ENCODE measurements at places on chromosomes 4 and X. TPM values are rescaled to one million over a fixed set of nuclear protein-coding genes. Genes with fewer than 3 reads are reported as not detected.

GRCh38 chr4:256492-256891 is 48.8 kb downstream of the ZNF732 start:
- DNase-seq = no peak

DNA sequence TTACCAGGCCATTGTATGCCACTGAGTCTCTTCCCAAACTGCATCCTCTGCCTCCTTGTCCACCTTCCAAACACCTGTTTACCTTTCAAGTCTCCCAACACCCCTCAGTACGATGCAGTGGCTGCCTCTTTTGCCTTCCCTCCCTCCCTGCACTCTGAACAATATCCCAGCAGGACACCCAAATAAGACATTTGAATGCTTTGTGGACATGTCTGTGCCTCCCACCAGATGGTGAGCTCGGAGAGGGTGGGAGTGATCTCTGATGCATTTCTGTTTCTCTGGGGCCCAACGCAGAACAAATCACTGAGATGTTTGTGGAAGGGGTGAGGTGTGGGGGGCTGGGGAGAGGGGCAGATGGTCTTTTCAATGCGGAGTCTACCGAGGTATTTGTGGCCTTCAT is 33.4 kb downstream of the PJA1 start:
- no peak for DNase-seq

Gene VCX2
- not detected for total RNA-seq

Gene LIN54
- 13.1 TPM for total RNA-seq

DNA sequence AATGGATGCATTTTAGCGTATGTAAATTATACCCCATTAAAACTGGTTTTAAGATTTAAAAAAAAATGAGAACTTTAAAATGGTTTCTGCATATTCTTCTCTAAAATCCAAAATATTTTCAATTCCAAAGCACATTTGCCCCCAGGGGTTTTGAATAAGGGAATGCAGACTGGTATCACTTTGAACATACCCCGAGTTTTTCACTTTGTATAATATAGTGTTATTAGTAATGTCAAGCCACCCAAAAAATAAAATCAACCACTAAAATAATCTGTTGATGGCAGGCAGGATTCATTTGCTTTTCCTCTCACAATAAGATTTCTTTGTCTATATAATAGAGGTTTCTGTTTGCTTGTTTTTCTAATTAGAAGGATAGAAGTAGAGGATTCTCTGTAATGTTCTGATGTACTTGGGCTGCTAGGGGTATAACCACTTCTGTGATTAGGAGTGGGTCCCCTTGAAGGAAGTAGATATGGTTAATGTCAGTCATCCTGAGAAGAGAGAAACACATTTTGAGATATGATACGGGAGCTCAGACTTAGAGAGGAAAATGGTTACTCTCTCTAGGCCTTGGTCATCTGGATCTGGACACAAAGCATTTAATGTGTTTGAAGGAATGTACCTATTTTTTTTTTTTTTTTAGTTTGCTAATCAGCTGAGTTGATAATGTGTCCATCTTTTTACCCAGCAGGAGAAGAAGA is 9.3 kb upstream of the LIN54 start:
- DNase-seq = no peak

- no peak for DNase-seq
Measured at GRCh38 chr4:101753721-101754120, 36.8 kb upstream of the BANK1 start.

GRCh38 chr4:141348125-141348524 is 127.4 kb downstream of the ZNF330 start:
- DNase-seq = no peak

DNA sequence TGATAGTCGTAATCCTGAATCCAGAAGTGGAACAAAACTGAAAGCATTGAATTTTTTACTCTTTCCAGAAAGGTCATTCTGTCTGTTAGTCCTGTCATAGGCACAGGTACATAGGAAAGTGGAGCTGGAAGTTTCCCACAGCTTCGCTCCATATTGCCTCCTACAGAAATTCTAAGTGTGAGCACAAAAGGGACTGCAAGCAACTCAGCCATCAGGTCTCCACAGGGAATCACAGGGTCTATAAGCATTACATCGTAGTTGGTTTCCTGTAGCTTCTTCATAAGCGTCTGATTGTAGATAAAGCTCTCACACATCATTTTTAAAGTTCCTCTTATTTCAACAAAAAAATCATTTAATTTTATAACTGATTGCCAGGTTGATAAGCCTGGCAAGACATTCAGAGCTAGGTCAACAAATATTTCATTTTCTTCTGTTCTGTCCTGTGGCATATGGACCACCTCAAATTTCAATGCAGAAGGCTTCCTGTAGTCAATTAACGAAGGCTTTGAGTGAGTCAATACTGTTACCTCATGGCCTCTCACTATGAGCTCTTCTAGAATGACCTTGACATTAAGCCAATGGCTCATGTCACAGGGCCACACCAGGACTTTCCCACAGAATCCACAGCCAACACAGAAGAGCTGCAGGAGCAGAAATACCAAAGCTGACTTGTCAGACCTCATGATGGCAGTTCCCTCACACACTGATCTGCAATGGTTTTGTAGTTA is at the start of gene UGT2A3:
Gene UGT2A3 (minus strand): TSS at position 727 of the 728 bp plus-strand sequence. CDS start 44 bp downstream, at position 683.
- peak; percentile 23 for DNase-seq

GRCh38 chr4:148210661-148211060 is 231.6 kb downstream of the NR3C2 start:
- DNase-seq = no peak

DNA sequence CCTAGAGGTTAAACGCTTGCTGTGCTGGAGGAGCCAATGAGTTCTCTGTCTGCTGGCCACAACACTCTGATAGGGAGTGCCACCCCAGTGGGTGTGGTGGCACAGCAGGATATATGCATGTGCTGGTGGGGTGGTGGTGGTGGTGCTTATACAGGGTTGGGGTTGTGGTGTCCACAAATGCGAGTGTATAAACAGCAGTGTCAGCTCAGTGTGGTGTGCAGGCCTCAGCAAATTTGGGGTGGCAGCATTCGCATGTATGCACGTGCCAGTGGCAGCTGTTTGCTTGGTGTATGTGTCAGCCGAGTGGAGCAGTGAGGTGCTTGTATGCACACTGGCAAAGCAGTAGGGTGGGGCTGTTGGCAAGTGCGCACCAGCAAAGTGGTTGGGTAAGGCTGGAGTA is 157.4 kb downstream of the FAM47A start:
- no peak for DNase-seq

GRCh38 chrX:7372825-7373525 is 225.0 kb upstream of the PUDP start:
- DNase-seq = no peak

- DNase-seq = no peak
Measured at GRCh38 chr4:23768541-23768940, 121.3 kb downstream of the PPARGC1A start.

- DNase-seq = no peak
Measured at GRCh38 chrX:22486296-22486695, 213.6 kb downstream of the CBLL2 start.

Gene CPEB2
- total RNA-seq = 8.3 TPM

Gene BANK1
- 0.44 TPM for total RNA-seq

GRCh38 chr4:183828839-183829238 is 76.3 kb upstream of the STOX2 start:
- no peak for DNase-seq

- no peak for DNase-seq
Measured at GRCh38 chr4:177008071-177008835, 215.5 kb upstream of the VEGFC start.

DNA sequence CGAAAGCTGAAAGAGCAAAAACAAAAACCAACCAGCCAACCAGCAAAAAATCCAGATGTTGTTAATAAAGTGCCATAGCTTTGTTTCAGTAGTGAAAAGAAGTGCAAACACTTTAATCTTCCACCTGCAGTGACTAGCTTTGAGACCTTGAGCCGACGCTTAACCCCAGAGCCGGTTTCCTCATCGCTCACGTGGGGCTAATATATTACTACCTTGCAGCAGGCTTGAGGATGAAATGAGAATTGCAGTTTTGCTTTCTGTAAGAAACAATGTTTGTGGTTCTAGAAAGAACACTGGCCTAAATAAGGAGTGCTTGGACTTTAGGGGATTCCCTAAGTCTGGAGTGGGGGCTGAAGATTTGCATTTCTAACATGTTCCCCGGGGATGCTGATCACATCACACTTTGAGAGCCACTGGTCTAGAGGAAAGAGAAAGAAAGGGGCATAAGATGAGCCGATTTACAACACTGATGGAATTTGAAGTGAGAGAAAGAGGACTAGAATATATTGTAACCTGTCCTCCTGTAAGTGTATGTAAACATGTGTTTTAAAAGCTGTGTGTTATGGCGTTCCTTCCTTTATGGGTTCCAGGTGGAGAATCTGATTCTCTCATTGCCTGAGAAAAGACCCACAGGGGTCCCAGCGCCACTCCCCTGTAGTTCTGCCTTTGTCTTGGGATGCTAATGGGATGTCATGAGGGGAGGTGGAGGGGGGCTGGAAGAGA is 1.4 kb downstream of the FGF2 start:
- DNase-seq = peak; percentile 80

GRCh38 chr4:24417206-24417605 is 167.1 kb downstream of the DHX15 start:
- DNase-seq = no peak

- no peak for DNase-seq
Measured at GRCh38 chr4:54696649-54697048, 38.9 kb downstream of the KIT start.

- no peak for DNase-seq
Measured at GRCh38 chr4:8320386-8320750, 50.8 kb downstream of the HTRA3 start.

DNA sequence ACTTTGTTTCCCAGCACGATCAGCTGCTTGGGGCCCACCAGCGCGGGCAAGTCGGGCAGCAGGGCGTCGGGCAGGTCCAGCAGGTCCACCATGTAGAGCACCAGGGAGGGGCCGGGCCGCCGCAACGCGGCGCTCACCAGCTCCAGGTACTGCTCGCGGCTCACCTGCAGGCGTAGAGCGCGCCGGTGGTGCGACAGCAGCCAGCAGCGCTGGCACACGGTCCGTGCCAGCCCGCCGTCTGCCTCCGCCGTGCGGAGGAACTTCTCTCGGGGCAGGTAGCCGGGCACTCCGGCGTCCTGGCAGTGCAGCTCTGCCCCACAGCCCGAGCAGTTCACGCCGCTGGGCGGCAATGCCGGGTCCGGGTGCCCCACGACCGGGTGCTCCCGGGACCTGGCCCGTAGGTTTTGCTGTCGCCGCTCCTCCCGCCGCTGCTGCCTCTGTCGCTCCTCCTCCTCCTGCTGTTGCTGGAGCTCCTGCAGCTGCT is 527 bp downstream of the NOA1 start:
- DNase-seq = no peak

DNA sequence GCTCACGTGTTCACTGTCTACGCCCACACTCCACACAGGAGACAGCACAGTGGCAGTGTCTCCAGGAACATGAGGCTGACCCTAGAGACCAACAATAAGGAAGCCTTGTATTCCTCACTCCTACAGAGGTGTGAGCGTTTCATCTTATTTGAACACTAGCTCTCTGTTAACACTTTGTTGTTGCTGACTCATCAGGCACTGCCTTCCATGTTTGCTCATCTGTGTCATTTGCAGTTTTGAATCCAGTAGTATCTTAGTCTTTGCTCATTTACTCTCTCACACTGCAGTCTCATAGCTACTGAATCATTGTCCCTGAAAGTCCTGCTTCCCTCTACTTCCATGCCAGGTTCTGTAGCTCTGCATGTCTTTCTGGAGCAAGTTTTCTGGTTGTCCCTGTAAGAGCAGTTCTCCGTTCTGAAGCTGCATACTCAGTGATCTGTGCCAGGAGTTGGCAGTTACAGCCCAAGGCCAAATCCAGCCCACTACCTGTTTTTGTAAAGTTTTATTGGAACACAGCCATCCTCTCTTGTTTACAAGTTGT is 80.3 kb upstream of the DCLK2 start:
- DNase-seq = no peak

- DNase-seq = no peak
Measured at GRCh38 chr4:24576276-24576675, 8.1 kb downstream of the DHX15 start.

Gene ESX1
- not detected for total RNA-seq

GRCh38 chrX:120310861-120311726 is at the start of gene TMEM255A:
TMEM255A (minus strand) TSS chrX:120311461; CDS start chrX:120311309, 152 bp downstream.
- no peak for DNase-seq

Gene STAP1
- 8.1 TPM for total RNA-seq

DNA sequence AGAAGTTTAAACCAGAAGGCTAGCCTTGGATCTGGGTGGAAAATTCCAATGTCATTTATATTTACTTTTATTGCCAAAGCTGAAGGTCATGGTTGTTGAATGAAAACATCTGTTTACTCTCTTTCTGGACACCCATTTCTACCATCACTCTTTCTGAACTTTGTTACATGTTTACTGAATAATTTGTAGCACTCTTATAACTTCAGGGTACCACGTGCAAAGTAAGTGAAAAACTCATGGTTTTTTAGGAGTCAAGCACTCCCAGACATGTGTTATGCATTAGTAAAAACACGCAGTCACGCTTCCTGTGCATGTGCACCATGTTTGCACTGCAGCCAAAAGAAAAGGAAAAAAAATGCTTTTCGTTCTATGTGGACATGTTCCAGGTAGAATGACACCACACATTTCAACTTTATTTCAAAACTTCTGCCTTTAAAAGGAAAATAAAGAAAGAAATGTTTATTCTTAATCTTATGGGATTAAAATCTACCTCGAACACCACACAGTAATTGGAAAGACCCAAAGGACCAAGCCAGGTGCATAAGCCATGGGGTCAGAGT is 31.4 kb upstream of the ADH1C start:
- DNase-seq = no peak

GRCh38 chrX:19555236-19555635 is 39.9 kb upstream of the MAP3K15 start:
- DNase-seq = no peak

DNA sequence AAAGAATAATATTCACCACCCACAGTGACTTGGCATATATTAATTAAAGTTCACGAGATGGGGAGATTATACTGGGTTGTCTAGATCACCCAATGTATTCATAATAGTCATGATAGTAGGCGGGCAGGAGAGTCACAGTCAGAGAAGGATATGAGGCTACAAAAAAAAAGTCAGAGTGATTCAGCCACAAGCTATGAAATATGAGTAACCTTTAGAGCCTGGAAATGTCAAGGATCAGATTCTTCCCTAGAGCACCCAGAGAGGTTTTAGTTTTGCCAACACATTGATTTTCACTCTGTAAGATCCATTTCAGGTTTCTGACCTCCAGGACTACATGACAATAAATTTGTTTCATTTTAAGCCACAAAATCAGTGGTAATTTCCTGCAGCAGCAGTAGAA is 501.9 kb downstream of the GABRG1 start:
- DNase-seq = no peak

GRCh38 chr4:40087799-40088366 is 31.2 kb downstream of the N4BP2 start:
- DNase-seq = no peak

- no peak for DNase-seq
Measured at GRCh38 chr4:154822775-154823174, 41.7 kb downstream of the RBM46 start.

DNA sequence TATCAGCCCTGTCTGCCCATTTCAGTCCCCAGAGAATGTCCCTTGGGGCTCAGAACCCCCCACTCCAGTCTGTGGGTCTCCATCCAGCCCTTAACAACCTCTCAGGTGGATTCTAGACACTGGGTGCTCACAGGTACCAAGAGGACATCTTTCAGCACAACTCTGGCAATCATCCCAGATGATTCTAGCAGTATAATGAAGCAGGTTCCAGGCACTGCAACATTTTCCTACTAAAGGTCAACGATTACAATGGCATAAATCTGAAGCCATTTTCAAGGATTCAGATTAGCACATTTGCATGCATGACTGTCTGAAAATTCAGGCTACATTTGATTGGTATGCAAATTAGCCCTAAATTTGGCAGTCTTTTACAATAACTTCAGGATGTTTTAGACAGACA is 10.0 kb downstream of the SLC2A9 start:
- DNase-seq = no peak

Gene TLR3
- not detected for total RNA-seq

Gene RADX
- total RNA-seq = 9.7 TPM

GRCh38 chr4:140806163-140806562 is 50.0 kb upstream of the TBC1D9 start:
- peak; percentile 60 for DNase-seq

Gene SUPT20HL1
- not detected for total RNA-seq

Measured in GM12878 (cell line).